ENCODE measurements at places on chromosomes 2 and 18.

DNA sequence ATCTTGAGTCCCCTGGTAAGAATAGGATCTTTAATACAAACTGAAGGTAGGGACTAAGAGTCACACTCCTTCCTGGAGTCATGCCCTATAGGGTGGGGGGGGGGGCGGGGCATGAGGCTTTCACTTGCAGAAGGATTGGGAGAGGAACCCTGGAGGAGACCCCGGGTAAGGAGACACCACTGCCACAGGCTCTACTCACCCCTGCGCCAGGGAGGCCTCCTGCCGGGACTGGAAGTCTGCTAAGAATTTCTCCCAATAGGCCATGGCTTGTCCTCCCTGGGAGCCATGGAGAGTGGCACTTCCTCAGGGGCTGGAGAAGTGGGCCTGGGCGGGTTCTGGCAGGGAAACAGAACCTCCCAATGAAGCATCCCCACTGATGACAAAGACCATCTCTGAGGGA lies 645.3 kb upstream of the RAB6C start:
- DNase-seq, result no peak

- no peak for DNase-seq
Measured at GRCh38 chr2:3201281-3201680, 176.3 kb downstream of the EIPR1 start.

DNA sequence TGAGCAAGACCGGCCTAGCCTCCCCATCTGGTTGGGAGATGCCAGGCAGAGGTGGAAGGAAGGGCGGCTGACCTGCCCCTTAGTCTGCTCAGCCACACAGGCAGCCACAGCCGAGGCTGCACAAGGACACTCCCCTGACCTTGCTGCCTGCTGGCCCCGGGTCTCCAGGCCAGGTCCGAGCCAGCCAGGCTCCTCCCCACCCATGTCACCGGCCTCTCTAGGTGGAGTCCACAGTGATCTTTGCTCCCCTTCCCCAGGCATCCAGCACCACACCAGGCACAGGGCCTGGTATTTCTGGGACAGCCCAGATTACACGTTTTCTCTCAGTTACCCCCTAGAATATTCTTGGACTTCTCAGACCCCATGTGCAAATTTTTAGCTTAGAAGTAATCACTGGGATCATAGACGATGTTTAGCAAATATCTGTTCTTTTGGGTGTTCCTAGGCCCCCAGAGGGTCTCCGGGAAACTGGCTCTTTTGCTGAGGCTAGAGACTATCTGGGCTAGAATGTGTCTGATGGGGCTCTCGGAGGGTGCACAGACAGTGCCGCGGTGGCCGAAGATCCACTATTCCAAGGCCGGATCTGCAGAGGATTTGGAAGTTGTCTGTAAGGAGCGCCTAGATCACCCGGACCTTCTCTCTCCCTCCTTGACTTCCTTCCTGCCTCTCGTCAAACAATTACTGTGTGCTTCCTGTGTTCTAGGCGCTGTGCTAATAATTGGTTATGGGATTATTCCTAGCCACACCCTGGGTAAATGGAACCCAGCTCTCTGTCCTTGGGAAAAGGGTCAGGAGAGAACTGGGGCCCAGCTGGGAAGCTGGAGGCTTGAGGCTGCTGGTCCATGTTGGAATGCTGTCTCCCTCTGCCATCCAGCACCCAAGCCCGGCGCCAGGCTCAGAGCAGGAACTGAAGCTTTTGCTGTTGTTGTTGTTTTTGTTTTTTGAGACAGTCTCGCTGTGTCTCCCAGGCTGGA lies 46.9 kb downstream of the ODC1 start:
- DNase-seq, result no peak

DNA sequence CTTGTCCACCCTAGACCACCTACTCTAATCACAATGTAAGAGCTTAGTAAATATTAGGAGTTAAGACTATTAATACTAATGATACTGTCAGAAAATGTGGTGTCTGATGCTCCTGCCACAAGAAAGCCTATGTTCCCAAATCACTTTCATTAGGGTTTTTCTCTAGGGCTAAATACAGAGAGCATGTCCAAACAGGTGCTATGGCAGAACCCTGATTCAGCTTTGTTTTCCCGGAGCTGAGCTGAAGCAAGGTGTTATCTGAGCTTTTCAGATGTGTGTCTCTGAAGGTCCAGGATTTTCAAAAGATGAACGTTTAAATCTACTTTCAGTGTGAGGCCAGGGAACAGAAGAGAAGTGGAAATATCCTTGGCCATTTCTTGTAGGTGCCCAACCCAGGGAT lies 40.6 kb downstream of the CPO start:
- no peak for DNase-seq

- DNase-seq, result no peak
Measured at GRCh38 chr2:14928056-14928455, 295.5 kb downstream of the LRATD1 start.

- DNase-seq, result no peak
Measured at GRCh38 chr18:43396266-43396665, 119.0 kb upstream of the SYT4 start.

DNA sequence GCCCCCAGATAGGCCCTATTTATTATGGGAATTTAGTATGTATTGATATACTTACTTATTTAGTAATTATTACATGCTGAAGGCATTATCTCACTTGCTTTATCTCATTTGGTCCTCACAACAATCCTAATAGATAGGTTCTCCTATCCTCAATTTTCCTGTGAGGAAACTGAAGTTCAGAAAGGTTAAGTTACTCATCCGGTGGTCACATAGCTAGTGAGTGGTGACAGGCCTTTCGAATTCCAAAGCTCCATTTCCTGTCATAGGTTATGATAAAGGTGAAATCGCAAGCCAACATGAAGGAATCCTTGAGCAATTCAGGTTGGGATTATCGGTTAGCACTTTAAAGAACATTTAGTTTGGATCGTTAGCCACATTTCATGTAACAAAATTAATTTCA lies 33.3 kb downstream of the NAB1 start:
- no peak for DNase-seq

- DNase-seq, result no peak
Measured at GRCh38 chr2:170895023-170895757, 33.9 kb upstream of the GORASP2 start.

DNA sequence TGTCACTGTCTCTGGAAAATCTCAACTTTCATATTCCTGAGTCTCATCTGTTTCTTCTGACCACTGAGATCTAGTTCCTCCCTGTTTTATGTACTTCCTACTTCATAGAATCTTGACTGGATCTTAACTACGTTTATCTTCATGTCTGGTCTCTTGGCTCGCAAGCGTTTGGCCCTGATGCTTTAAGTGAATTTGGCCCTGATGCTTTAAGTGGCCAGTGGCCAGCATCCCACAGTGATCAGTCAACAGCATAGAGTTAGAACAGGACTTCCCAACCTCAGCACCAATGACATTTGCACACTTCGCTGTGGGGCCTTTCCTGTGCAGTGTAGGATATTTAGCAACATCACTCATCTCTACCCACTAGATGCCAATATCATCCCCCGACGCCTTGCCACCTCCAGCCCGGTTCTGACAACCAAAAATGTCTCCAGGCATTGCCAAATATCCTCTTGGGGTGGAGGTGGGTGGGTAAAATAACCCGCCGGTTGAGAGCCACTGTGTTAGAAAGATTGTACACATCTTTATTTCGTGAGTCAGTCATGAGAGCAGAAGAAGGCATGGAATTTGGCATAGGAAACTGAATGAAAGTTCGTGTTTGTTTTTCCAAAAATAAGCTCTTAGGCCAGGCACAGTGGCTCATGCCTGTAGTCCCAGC lies 12.2 kb downstream of the TM4SF20 start:
- peak; percentile 52 for DNase-seq

DNA sequence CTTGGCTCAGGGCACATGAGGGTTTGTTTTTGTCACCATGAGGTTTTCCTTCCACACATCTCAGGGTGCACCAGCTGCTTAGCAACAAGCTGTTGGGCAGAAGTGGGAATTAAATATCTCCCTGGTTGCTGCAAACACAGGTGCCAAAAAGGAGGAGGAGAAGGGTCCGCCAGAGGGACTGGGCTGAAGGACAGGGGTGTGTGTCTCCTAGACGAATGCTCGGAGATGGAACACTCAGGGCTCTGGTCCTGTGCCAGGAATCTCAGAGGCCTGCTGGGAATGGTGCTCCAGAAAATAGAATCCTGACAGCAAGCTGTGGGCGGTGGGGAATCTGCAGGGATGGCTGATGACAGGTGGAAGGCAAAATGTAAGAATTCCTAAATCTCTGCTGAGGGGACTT lies 94.5 kb downstream of the VSNL1 start:
- DNase-seq, result no peak

GRCh38 chr2:144660518-144661316 lies 140.8 kb upstream of the ZEB2 start:
- no peak for DNase-seq

- no peak for DNase-seq
Measured at GRCh38 chr2:36550006-36550405, 48.0 kb downstream of the FEZ2 start.

GRCh38 chr2:212032536-212033219 lies 505.9 kb downstream of the ERBB4 start:
- no peak for DNase-seq

GRCh38 chr2:159034713-159035112 lies 66.3 kb downstream of the TANC1 start:
- DNase-seq, result no peak

- DNase-seq, result no peak
Measured at GRCh38 chr2:206202446-206202845, 42.8 kb downstream of the EEF1B2 start.

DNA sequence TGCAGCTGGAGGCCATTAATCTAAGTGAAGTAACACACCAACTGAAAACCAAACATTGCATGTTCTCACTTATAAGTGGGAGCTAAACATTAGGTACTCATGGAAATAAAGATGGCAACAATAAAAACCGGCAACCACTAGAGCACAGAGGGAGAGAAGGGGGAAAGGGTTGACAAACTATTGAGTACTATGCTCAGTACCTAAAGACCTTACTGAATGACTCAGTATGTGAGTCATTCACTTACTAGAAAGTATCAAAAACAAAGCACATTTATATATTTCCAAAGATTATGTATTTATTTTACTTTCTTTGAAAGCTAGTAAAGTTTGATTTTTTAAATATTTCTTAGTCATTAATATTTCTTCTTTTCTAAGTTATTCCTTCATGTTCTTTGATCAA lies 48.9 kb downstream of the ZNF385B start:
- no peak for DNase-seq

- no peak for DNase-seq
Measured at GRCh38 chr2:45823723-45824206, 172.3 kb downstream of the PRKCE start.
